ENCODE measurements at places on chromosomes 5 and 9.

DNA sequence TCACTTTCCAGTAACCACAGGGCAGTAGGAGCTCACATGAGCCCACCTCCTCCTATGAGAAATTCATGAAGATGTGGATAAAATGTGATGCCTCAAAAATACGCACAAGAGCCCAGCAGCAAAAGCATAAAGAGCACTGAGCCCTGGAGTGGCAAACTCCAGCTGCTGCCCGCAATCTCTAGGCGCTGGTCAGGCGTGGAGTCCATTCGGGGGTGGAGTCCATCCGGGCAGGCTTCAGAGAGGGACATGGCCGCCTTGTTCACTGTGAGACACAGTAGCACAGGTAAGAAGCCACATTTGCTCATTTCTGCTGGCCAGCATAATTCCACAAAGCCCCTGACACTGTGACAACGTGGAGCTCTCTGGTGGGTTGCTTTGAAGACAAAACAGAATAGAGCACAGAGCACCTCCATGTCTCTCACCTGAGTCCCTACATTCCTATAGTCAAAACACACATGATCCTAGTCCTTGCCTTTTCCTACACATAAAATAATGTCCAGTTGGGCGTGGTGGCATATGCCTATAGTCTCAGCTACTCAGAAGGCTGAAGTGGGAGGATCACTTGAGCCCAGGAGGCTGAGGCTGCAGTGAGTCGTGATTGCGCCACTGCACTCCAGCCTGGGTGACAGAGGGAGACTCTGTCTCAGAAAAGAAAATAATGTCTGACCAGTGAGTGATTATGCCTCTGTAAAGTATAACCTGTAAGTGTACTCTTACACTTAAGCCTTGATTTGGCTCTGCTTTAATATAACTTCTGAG lies 365.2 kb downstream of the GADD45G start:
- DNase-seq, result no peak

GRCh38 chr9:81671880-81672280 lies 17.5 kb downstream of the TLE1 start:
- DNase-seq, result no peak

DNA sequence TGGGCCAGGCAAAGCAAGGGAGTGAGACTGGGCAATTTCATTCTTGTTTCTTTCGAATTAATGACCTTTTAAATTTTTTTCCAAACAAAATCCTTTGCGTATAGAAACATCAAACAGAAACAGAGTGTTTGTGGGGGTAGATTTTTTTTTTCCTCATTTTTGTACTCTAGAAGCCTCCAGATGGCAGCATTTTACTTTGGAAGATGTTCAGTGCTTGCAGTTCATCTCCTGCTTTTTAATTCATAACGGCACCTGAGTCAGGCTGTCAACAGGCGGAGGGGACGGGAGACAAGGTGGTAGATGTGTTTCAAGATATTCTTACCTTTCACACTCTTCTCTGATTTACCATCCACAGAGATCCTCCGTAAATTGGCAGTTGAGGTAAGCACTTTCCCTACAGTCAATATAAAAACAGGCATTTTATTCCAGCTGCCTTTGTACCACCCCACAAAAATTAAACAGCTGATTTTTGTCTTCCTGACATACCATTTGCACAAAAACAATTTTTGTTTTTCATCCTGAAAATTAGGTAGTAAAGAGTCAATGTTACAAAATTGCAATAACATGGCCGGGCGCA lies 99.5 kb upstream of the FBXL17 start:
- DNase-seq, result no peak

GRCh38 chr5:110297152-110297670 lies 429.3 kb downstream of the TMEM232 start:
- DNase-seq, result no peak

GRCh38 chr5:111069839-111070238 lies 1.7 kb upstream of the TSLP start:
- no peak for DNase-seq

GRCh38 chr9:97527626-97528528 lies 26.4 kb downstream of the TMOD1 start:
- DNase-seq, result no peak

DNA sequence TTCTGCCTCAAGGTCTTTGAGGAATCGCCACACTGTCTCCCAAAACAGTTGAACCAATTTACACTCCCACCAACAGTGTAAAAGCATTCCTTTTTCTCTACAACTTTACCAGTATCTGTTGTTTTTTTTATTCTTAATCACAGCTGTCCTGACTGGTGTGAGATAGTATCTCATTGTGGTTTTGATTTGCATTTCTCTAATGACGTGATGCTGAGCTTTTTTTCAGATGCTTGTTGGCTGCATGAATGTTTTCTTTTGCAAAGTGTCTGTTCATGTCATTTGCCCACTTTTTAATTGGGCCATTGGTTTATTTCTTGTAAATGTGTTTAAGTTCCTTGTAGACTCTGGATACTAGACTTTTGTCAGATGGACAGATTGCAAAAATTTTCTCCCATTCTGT lies 400.0 kb downstream of the DEPDC1B start:
- DNase-seq, result no peak

GRCh38 chr5:151740336-151740942 lies 18.0 kb downstream of the ATOX1 start:
- no peak for DNase-seq

DNA sequence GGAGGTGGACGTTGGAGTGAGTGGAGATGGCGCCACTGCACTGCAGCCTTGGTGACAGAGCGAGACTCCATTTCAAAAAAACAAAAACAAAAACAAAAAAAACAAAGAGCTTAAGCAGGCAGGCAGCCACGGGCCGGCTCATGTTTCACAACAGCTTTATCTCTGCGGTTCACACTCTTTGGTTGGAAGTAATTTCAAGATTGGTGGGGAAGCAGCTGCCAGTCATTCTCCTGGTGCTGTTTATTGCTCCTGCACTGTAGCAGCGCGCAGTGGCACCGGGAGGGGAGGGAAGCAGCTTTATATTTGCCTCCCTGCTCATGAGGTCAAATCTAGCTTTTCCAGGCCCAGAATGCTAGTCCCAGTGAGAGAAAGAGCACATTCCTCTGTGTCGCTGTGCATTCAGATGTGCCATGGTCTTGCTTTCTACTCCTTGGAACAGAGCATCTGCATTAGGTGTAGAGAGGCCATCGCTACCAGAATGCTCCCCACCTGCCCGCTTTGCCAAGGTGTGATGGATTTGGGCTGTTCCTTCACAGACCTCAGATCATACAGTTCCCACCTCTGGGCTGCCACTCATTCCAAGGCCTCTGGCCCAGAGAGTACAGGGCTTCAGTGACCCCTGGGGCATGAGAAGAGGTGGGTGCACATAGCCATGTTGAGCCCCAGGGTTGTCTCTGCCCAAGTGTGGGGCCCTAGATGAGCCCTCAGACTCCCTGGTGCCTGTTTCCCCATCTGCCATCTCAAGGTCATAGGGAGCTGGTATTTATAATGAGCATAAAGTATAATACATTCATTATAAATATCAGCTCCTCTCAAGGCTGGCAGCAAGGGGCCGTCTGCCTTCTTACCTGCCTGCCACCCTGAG lies 270.4 kb downstream of the MED10 start:
- DNase-seq, result no peak

- no peak for DNase-seq
Observed at GRCh38 chr5:96347502-96348292, 85.4 kb downstream of the PCSK1 start.

GRCh38 chr5:58759745-58760144 lies 176.9 kb downstream of the RAB3C start:
- DNase-seq, result no peak

DNA sequence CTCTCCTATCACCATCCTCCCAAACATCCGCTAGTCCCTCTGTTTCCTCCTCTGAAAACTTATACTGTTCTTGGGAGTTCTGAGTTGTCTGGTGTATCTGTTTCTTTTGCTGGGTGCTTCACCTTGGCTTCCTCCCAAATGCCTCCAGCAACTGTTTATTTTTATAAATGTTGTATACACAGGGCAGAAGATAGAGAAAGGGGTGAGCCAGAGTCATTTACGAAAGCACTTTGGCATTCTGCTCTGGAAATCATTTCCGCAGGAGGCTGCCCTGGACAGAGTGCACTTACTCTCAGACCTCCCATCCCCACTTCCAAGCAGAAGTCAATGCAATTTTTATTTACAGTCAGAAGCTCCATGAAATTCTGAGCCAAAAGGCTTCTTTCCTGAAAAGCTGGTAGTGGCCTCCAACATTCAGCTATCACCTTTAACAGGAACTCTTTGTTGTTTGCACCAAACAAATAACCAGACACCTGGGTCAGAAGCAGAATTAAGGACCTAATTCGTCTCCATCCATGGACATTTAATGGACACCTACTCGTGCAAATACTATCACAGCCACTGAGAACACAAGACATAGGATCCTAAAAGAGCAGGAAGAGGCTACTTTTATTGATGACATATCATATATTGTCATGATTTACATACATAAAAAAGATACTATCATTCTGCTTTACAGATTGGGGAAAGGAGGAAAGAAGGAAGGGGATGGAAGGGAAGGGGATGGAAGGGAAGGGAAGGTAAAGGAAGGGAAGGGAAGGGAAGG lies 229.5 kb upstream of the PAPPA start:
- no peak for DNase-seq

DNA sequence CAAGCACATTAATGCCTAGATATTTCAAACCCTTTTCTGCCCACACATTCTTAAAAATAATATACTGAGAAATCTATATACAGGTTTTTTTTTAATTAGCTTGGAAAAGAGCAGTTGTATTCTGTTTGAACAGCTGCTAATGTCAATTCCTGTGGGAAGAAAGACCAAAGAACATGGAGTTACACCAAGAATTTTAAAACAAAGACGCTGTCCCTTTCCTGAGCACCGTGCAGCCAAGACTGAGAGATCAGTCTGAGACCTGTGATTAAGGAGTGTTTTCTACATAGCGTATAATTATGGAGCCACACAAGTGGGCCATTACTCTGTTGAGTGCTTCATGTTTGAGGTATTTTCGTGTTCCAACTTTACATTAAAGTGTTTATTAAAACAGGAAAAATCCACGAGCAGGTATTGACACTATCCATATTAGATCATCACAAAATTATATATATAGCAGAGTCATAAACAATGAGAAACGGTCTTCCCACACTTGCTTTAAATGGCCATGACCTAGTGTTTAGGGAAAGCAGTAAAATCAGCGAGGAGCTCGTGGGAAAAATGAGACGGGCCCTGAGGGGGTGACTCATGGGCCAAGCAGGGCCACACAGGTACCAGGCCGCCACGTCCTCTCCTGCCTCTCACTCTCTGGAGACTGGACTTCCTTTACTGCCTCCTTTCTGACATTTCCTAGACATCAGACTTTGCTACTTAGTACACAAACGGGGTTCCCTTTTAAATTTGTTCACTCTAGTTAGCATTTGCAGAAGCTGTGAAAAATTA lies 153.1 kb upstream of the OTULINL start:
- no peak for DNase-seq

DNA sequence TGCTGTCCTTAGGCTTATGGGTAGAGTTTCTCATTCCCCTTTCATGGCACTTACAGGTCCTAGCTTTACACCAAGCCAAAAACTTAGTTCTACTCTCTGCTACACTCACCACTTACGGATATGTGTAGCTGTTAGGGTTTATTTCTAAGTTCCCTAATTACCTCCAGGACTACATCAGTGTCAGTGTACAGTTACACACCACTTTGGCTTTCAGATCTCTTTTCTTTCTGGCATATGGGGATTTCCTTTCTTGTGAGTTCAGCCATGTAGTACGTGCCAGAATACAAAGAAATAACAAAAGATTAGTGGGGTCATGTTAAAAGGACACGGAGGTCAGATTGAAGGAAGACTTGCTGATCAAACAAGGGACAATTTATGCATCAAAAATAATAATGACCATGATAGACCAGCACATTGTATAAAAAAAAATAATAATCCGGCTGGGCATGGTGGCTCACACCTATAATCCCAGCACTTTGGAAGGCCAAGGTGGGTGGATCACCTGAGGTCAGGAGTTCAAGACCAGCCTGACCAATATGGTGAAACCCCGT lies 41.8 kb downstream of the LYRM7 start:
- no peak for DNase-seq

GRCh38 chr5:150612405-150612804 lies 28.1 kb upstream of the SYNPO start:
- DNase-seq, result no peak

DNA sequence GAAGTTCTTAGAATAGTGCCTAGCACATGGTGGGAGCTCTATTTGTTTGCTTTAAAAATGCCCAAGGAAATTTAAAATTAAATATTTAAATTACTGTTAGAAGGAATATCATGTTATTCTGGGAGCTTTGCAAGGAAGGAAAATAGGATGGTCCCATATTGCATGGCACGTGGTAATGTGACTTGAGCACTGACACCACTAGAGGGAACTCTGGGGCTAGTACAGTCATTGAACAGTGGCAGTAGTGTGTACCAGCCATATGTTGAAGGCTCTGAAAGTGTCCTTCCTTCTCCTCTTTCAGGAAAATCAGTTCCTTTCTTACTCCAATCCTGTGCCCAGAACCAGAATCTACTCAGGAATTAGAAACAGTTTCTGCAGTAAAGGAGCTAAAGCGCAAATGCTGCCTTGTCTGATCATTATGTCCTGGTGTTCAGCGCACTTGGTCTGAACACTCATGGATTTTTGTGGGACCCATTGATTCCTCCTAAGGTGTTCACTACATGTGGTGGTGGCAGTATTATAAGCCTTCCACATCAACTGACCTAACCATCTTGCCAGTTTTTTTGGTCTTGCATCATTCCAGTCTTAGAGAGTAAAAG lies 54.1 kb downstream of the GDA start:
- no peak for DNase-seq

DNA sequence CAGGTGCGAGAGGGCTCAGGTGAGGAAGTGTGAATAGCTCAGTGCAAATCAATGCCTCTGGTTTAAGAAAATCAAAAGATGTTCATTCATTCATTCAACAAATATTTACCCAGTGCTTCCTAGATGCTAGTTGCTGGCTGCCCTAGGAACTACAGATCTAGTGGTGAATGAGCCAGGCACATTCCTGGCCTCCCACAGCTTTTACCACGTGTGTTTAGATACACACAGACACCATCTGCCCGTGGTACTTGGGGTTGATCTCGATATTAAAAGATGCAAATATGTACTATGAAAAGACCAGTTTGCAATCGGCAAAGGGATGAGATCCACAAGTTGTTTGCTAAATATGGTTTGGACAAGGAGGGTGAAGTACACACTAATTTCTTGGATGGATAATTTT lies 78.2 kb downstream of the GTF3C4 start:
- DNase-seq, result no peak

GRCh38 chr5:134738963-134739661 lies 764 bp downstream of the CAMLG start:
- DNase-seq, result no peak

All from stimulated activated CD4-positive, alpha-beta T cell treated with anti-CD3 and anti-CD28 coated beads, Interleukin-12 subunit alpha, Interleukin-12 subunit beta, amount 100 ng/mL, for 24 hours (primary cell).